HTR-8/SVneo (cell line): ENCODE measurements at places on chromosomes 3 and 15.

DNA sequence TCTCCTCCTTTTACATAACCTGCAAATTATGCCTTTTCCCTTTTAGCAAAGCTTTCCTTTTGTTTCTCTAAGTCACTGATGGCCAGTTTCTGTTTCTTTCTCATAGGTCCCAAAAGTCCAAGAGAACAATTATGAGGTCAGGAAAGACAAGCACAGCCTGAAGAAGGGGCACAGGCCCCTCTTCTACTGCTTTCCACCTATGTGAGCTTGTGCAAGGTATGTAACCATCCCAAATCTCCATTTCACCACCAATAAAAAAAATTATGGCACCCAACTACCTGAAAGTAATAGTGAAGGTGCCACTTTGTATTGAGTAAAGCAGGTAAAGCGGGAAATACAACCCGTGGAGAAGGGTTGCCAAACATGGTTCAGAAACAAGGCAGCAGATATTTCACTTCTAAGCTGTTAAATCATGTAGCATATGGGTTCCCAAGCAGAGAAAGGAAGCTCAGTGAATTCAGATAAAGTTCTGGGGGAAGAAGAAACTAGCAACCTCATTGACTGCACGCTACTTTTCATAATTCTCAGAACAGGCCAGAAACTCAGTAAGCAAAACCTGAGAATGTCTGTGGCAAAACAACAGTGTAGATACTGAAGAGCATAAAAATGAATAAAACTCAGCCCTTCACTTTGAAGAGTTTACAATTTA lies 4.2 kb downstream of the PLOD2 start:
- no peak for DNase-seq

DNA sequence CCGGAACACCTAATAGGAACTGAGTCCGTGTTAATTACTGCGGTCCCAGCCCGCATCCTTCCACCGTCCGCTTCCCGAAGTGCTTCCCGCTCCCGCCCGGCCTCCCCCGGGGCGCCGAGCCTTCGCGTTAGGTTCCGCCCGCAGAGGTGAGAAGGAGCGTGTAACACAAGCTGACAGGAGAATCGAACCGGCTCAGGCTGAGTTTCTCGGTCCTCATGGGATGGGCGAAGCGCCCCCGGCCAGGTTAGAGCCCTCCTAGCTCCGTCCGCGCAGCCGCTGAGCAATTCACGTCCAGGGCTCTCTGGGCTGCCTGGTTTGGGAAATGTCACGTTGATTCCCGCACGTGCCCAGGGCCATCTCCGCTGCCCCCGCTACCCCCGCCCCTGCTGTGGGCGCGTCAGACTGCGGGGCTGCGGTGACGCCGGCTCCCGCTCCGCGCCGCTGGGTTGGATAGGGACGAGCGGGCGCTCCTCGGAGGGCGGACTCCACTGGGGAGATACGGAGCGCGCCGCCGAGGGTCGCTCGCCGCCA lies 954 bp downstream of the CLDN11 start:
- DNase-seq, result peak; percentile 54

- peak; percentile 13 for DNase-seq
These were observed 107.1 kb downstream of the OXSM start for GRCh38 chr3:25897019-25897418.

DNA sequence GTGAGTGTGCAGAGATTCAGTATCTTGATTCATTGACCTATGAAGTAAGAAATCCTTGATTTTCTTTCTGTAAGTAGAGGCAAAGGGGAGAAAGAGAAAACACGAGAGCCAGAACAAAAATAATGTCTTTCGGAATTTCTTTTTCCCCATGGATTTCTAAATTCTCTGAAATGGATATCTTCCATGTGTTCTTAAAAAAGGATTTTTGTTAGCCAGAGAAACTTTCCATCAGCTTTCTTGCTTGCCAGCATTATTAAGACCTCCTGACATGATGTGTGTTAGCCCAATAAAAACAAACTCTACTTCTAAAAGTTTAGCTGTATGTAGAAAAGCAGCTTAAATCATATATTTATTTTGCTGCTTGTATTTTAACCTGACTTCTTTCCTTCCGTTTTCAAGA lies 122.3 kb upstream of the AADACL2 start:
- no peak for DNase-seq

- DNase-seq, result no peak
These were observed 9.7 kb downstream of the WDR5B start for GRCh38 chr3:122406198-122406597.

GRCh38 chr3:48187579-48188265 lies 495 bp downstream of the CDC25A start:
- DNase-seq, result no peak

- DNase-seq, result no peak
These were observed 79.1 kb downstream of the SMAD6 start for GRCh38 chr15:66780973-66781718.
